RWPE1 (cell line): ENCODE measurements at places on chromosomes 11 and 22.

GRCh38 chr11:43410394-43410793 lies 51.7 kb downstream of the TTC17 start:
- DNase-seq: no peak

GRCh38 chr11:65502274-65502554 lies 3.4 kb downstream of the MALAT1 start:
- DNase-seq: no peak

DNA sequence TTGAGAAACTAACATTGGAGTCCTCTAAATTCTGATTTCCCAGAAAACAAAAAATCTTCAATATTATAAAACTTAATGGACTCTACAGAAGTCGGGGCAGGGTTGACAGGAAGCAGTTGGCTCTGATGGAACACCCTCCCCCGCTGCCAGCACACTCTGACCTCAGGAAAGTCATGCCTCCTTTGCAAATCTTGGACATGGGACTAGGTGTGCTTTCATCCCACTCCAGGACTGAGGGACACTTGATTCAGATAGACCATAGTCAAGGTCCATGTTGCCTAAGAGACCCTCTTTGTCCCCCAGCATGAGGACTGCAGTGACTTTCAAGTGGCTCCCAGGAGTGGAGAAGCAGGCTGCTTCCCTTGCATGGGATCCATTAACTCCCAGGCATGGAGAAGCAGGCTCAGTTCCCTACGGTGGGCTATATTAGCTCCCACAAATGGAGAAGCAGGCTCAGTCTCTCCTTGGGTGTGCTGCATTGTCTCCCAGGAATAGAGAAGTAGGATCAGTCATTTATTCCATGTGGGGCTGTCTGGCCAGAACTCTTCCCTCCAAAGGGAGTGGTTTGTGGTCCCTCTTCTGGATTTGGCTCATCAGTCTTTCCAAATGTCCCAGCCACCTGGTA lies 38.3 kb downstream of the C22orf31 start:
- DNase-seq: no peak

DNA sequence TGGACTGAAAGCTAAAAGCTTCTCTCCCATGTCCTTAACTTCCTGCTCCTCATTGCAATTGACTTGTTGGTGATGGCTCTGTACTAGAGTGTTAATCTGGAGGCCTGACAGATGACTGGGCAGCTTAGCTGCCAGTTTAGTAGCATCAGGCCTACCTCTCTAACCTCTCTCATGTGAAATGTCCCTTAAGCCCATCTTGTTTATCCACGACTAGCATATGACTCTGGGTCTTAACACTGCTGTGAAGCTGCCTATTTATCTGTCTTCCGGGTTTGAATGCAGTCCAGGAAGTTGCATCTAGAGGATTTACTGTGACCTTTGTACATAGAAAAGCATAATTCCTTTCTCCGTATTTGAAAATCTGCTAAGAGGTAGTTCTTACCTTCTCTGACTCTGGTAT lies 85.3 kb upstream of the HORMAD2 start:
- DNase-seq: no peak

- no peak for DNase-seq
Measured at GRCh38 chr22:17880020-17880419, 105.8 kb upstream of the BID start.

DNA sequence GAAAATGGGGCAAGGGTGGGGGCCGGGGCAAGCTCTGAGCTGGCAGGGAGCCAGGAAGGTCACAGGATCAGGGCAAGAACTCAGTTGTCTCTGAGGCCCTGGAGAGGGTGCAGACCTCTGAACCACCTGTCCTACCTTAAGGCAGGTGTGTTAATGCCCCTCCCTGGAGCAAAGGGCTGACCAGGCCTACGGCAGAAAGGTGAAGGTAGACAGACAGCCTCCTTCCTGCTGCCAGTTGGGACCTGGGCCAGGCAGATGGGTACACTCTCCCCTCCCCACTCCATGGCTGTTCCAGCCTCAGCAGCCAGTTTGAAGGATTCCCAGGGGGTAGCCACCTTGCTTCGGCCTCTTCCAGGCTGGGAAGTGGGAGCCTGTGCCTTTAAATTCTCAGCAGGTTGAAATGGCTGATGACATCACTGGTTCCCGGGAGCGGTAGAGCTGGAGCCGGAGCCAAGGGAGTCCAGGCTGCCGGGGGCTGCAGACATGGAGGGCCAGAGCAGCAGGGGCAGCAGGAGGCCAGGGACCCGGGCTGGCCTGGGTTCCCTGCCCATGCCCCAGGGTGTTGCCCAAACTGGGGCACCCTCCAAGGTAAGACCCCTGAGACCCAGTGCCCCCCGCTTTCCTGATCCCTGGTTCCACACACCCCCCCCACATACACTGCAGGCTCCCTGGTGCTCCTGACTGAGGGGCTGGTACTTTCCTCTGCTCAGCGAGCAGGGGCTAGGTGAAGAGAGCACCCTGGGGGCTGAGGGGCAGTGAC lies at the start of gene INPP5J:
INPP5J (plus strand) TSS at position 435 of the 760 bp plus-strand sequence; CDS start at position 484, 49 bp downstream.
- DNase-seq: peak; percentile 57

GRCh38 chr11:117410861-117411710 lies 83.4 kb downstream of the CEP164 start:
- no peak for DNase-seq

- DNase-seq: no peak
Measured at GRCh38 chr11:2783536-2784082, 83.8 kb upstream of the KCNQ1OT1 start.

DNA sequence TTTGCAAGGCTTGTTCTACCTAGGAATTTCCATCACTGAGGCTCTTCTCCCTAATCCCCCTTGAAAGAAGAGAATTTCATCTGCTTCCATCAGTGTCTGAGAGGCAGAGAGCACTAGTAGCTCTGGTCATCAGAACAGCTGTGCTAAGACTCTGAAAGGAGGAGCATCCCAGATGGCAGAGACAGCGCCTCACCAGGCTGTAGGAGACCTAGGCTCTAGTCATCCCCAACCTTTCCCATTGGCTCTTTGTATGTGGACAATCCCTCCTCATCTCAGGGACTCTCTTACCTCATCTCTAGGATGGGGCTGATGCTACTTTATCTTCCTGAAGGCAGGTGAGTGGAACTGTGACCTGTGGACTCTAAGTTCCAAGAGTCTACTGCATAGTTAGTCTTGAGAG lies 8.8 kb upstream of the OR9I1 start:
- no peak for DNase-seq

GRCh38 chr11:26467506-26467905 lies 104.6 kb downstream of the MUC15 start:
- no peak for DNase-seq

GRCh38 chr11:97259884-97260283 lies 870.1 kb downstream of the JRKL start:
- no peak for DNase-seq

DNA sequence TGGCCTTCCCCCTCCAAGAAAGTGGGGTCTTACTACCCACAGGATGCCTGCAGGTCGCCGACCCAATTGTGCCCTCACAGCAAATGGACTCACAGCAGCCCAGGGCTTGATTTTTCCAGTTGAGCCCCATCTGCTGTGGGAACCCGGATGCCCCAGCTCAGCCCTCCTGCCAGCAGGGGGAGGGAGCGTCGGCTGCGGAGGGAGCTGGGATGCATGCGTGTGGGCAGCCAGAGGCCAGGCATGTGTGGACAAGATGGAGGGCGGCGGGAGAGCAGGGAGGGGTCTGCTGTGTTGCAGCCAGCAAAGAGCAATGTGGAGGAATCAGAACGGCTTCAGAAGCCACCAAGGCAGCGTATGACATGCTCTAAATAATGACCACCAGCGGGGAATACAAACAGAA lies 41.0 kb upstream of the EIF3D start:
- DNase-seq: no peak

- DNase-seq: no peak
Measured at GRCh38 chr11:596374-596773, 19.4 kb downstream of the IRF7 start.

DNA sequence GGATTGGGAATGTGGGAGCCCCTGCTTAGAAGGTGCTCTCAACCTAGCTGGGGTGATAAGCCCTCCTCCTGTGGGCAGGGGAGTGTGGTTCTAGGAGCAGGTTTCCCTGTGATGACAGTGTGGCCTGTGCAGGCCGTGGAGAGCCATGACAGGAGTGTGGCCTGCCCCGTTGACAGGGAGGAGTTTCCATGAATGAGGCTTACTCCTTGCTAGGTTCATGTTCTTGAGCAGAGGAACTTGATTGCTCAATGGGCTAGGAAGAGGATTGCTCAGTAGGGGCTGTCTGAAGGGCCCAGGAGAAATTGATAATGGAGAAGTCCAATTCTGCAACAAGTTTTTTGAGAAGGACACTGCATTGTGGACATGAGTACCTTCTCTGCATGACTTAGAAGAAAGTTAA lies 92.0 kb downstream of the PPP6R3 start:
- no peak for DNase-seq
